Dermis blood vessel endothelial cell (primary cell): ENCODE measurements at places on chromosomes 1 and 21. TPM values are rescaled to one million over a fixed set of nuclear protein-coding genes. Genes with fewer than 3 reads are reported as not detected.

ZC3H12A gene
- 3.3 and 5.4 TPM in 2 replicates for total RNA-seq

TMCO4 gene
- total RNA-seq = 10.6 and 11.4 TPM in 2 replicates

TMEM269 gene
- not detected in 2 replicates for total RNA-seq

HUNK gene
- under 0.01 and 0.05 TPM in 2 replicates for total RNA-seq

SPATA46 gene
- total RNA-seq = not detected in 2 replicates

TEDDM1 gene
- not detected in 2 replicates for total RNA-seq

OR2L3 gene
- total RNA-seq = not detected in 2 replicates

DMBX1 gene
- not detected in 2 replicates for total RNA-seq

ADGRL4 gene
- 157 and 322 TPM in 2 replicates for total RNA-seq

POGZ gene
- 20.3 and 26.2 TPM in 2 replicates for total RNA-seq

CYP2J2 gene
- 0.37 TPM in 1 of 2 replicates, not detected in the other for total RNA-seq

PDZK1 gene
- 0.33 and 0.34 TPM in 2 replicates for total RNA-seq

GPR52 gene
- 0.33 and 1.0 TPM in 2 replicates for total RNA-seq

C1orf94 gene
- total RNA-seq = not detected in 2 replicates

IKBKE gene
- total RNA-seq = 23.3 and 33.9 TPM in 2 replicates

IGSF8 gene
- total RNA-seq = 13.4 and 16.6 TPM in 2 replicates

FLG2 gene
- not detected in 2 replicates for total RNA-seq

CROCC gene
- total RNA-seq = 19.7 and 20.6 TPM in 2 replicates

TMEM79 gene
- total RNA-seq = 1.2 and 1.7 TPM in 2 replicates

HES4 gene
- total RNA-seq = 49.6 and 76.9 TPM in 2 replicates

CYP4A22 gene
- total RNA-seq = not detected in 2 replicates

SEMA6C gene
- total RNA-seq = 21.3 and 33.4 TPM in 2 replicates

LRRIQ3 gene
- total RNA-seq = 0.17 and 0.56 TPM in 2 replicates

SCYL3 gene
- 8.3 and 11.6 TPM in 2 replicates for total RNA-seq

TRIM45 gene
- 0.84 and 1.7 TPM in 2 replicates for total RNA-seq

S100A9 gene
- total RNA-seq = 0.19 and 0.51 TPM in 2 replicates

HCRTR1 gene
- 1.2 and 4.6 TPM in 2 replicates for total RNA-seq

RNASEL gene
- 2.9 and 3.1 TPM in 2 replicates for total RNA-seq

RNU1-3 gene
- under 0.01 TPM in 2 replicates for total RNA-seq

TEX38 gene
- 0.34 TPM in 1 of 2 replicates, not detected in the other for total RNA-seq

ADGRB2 gene
- 0.17 and 0.28 TPM in 2 replicates for total RNA-seq

OR6K3 gene
- total RNA-seq = not detected in 2 replicates

ADORA3 gene
- total RNA-seq = not detected in 2 replicates
